ENCODE measurements at places on chromosomes 13 and 19. TPM values are rescaled to one million over a fixed set of nuclear protein-coding genes. Genes with fewer than 3 reads are reported as not detected.
A peak's percentile ranks its signal among the peaks of the same experiment; 100 is the strongest.

DNA sequence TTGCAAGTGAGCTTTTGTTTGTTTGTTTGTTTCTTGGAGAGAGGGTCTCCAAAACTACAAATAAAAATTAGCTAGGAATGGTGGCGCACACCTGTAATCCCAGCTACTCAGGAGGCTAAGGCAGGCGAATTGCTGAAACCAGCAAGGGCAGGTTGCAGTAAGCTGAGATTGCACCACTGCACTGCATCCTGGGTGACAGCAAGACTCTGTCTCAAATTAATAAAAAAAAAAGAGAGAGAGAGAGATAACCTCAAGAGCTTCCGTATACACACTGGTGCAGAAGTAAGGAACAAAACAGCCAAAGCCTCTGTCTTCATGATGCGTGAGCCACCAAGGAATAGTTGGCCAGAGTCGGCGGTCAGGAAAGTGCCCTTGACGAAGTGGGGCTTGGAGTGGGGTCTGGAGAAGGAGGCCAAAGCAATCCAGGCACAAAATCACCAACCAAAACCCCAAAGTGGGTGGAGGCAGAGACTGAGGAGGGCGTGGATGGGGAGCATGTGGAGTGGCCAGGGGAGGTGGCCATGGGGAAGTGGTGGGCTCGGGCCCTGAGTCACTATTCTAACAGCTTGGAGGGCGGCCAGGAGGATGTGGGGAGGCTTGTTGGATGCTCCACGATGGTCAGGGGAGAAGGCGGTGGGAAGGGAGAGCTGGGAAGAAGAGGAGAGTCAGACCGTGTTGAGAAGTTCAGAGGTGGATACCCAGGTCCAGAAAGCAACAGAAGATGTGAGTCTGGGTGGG is 21.2 kb upstream of the TOMM40 start:
- DNase-seq: no peak

DNA sequence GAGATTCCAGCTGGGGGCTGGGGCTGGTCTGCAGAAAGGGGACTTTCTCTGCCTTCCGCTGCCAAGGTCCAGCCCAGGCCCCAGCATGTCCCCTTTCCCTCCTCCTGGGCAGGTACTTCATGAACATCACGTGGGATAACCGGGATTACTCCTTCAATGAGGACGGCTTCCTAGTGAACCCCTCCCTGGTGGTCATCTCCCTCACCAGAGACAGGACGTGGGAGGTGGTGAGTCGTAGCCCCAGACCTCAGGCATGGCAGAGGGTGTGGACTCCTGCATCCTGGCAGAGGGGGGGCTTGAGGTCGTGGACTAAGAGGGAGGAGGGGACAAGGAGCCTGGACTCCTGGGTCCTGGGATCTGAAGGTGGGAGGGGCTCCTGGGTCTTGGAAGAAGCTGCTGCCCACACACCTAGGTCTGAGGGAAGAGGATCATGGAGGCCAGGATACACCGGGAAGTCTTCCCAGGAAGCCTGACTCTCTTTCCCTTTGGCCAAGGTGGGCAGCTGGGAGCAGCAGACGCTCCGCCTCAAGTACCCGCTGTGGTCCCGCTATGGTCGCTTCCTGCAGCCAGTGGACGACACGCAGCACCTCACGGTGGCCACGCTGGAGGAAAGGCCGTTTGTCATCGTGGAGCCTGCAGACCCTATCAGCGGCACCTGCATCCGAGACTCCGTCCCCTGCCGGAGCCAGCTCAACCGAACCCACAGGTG is 20.6 kb downstream of the GRIN2D start:
- no peak for DNase-seq

DNA sequence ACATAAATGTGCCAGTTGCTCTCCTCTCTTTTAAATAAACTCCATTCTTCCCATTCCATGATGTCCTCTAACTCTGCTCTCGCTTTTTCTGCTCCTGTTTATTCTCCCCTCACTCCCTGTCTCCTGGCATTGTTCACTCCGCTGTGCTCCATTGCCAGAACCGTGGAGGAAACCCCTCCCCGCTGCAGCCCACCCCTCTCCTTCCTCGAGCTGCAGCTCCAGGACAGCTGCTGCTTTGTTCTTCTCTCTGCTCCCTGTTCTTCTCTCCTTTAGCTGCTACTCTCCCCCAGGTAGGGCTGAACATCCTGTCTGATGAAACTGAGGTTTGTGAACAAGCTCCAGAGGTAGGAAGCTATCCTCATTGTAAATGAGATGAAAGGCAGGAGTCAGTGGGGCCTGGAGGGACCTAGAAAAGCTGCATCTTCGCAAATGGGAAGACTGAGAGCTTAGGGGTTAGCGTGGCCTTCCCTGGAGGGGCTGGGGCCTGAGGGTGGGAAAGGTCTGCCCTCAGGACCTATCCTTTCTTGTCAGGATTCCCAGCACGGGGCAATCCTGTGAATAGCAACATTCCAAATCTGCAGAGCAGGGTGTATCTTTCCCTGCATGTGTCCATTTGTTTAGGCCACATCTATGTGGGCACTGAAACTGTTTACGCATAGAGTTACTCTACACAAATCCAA is 243.7 kb downstream of the DNAJC15 start:
- no peak for DNase-seq

DNA sequence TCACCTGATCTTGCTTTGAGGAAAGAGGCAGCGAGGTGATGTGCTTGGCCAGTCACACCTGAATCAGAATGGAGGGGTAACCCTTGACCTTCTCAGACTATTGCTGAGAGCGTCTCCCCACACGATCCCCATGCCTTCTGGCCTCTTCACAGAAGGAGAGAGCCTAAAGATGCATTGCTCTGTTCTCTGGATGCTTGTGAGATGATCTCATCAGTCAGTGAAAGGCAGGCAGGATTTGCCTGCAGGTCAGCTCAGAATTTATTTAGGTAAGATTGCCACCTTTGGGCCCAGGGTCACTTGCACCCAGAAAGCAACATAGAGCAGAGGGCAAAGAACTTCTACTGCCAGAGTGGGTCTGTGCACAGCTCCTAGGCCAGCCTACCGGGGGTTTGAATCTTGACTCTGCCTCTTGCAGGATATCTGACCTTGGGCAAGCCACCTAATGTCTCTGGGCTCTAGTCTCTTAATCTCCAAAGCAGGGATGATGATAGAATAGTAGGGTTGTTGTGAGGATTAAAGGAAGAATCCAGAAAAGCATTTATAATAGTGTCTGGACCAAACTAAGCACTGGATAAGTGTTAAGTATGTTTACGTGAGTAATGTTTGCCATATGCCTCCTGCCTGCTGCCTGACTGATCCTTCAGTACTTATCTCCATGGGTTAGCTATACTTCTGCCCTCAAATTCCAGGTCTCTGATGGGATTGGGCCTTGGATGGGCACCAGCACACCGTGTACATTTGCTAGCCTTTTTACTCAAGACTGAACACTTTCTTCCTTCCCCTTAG is 8.4 kb upstream of the FLT1 start:
- no peak for DNase-seq

DNA sequence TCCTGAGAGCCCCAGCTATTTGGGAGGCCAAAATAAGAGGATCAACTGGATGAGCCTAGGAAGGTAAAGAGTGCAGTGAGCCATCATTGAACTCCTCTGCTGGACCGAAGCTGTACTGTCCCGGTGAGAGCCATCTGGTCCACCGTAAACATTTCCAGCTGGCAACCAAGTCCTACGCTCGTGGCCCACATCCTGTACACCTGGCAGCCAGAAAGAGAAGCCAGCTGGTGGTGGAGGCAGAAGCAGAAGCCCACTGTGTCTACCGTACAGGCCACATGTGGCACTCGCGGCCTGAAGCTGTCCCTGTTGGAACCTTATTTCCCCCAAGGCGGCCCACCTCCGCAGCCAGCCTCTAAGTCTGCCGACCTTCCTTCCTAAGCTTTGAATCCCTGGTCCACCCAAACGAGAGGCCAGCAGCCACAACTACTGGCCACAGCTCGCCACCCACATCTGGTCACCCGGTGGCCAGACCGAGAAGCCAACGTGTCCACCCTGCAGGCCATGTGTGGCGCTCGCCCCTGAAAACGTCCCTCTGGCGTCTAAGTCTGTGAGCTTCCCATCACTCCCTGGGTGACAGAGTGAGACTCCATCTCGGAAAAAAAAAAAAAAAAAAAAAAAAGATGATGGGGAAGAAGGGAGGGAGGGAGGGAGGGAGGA is 14.2 kb upstream of the ZNF91 start:
- DNase-seq: no peak

GRCh38 chr19:6694147-6694815 is 24.3 kb upstream of the TNFSF14 start:
- peak; percentile 43 for DNase-seq

GRCh38 chr13:32707471-32707870 is 121.2 kb downstream of the PDS5B start:
- no peak for DNase-seq

DNA sequence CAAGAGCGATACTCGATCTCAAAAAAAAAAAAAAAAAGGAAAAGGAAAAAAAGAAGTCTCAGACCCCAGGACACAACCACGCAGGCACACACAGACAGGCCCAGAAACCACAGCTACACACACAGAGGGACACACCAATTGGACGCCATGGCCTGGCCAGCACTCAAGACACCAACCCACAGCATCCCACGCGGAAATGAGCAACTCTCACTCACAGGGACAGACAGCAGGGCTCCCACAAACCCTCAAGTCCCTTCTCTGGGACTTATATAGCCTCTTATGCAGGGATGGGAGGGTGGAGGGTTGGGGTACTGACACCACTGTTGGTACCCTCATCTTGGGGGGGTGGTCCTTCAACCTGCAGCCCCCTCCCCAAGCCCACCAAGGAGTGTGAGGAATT is 5.9 kb downstream of the NOTCH3 start:
- DNase-seq: no peak

DNA sequence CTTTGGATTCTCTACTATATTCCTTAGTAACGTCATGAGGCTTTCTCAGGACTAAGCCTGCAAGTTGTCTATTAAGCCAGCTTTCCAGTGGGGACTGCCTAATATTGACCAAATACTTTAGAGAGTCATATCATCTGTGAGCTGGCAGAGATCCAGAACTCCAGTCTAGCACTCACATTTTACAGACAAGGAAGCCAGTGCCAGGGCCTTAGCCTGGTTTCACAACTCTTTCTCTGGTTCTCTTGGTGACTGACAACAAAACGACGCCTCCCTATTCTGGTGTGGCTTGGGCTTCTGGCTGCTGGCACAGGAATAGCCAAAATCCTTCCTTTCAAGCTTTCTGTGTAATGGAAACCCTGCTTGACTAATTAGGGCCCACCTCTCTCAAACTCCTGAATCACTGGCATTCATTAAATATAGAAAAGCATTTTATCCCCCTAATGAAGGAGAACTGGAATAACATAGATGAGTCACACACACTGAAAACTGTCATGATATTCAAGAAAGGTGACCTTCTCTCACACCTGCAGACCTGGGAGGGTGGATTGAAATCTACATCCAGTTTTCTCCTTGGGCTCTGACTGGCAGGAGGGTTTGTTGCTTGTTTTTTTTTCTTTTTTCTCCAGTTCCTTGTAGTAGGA is 75.2 kb upstream of the UBL3 start:
- peak; percentile 96 for DNase-seq

DNA sequence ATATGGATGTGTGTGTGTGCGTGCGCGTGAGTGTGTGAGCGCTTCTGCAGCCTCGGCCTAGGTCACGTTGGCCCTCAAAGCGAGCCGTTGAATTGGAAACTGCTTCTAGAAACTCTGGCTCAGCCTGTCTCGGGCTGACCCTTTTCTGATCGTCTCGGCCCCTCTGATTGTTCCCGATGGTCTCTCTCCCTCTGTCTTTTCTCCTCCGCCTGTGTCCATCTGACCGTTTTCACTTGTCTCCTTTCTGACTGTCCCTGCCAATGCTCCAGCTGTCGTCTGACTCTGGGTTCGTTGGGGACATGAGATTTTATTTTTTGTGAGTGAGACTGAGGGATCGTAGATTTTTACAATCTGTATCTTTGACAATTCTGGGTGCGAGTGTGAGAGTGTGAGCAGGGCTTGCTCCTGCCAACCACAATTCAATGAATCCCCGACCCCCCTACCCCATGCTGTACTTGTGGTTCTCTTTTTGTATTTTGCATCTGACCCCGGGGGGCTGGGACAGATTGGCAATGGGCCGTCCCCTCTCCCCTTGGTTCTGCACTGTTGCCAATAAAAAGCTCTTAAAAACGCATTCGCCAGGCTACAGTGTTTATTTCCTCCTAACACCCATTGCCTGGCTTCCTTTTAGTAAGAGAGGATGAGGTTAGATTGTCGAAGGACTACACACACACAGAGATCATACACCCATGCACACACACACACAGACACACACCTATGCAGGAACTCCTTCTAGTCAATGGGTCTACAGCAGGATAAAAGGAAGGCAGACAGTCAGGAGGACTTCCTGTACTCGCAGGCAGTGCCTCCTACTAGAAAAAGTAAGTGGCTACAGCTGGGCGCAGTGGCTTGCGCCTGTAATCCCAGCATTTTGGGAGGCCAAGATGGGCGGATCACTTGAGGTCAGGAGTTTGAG is 7.1 kb downstream of the FOSB start:
- DNase-seq: no peak

DNA sequence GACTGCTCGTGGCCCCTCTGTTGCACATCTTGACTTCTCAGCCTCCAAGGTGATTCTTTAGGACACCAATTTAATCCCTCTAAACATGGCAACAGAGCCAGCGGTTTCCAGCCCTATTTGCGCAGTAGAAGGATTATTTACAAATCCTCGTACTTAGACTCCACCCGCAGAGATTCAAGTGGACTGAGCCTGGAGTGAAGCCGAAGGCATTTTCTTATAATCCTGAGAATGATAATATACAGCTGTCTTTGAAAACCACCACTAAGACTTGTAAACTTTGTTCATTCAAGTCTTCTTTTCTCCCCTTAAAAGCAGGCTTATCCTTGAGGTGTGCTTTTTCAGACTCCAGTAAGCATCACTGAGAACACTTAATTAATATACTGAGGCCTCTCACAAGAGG is 4.8 kb upstream of the DPRX start:
- no peak for DNase-seq

GRCh38 chr19:55488986-55489710 is 912 bp downstream of the SSC5D start:
- no peak for DNase-seq

DNA sequence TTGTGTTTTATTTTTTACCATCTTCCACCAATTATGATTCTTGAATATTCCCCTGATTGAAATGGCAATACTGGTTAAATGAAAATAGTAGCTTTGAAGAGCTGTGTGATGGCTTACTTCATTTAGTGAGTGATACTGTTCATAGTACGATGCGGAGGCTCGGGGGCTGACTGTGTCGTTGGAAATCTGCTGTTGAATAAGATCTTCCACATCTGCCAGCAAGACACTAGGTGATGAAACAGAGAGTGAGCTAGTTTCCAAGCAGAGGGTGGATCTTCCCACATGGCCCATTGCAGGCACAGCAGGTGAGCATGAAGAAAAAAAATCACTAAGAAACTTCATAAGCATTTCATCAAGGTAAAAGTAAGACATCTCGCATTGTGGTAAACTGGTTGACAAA is 22.5 kb downstream of the CPB2 start:
- DNase-seq: no peak

- no peak for DNase-seq
Measured at GRCh38 chr19:47458672-47459071, 13.0 kb downstream of the SLC8A2 start.

PPFIA3 gene
- total RNA-seq: 6.7 TPM

SSC5D gene
- total RNA-seq: 0.33 TPM

RAB20 gene
- 1.7 TPM for total RNA-seq

ZNF66 gene
- total RNA-seq: 2.4 TPM
